ENCODE measurements at places on chromosomes 6 and 20.

GRCh38 chr20:45328451-45328850 lies 19.8 kb downstream of the SDC4 start:
- no peak for DNase-seq

DNA sequence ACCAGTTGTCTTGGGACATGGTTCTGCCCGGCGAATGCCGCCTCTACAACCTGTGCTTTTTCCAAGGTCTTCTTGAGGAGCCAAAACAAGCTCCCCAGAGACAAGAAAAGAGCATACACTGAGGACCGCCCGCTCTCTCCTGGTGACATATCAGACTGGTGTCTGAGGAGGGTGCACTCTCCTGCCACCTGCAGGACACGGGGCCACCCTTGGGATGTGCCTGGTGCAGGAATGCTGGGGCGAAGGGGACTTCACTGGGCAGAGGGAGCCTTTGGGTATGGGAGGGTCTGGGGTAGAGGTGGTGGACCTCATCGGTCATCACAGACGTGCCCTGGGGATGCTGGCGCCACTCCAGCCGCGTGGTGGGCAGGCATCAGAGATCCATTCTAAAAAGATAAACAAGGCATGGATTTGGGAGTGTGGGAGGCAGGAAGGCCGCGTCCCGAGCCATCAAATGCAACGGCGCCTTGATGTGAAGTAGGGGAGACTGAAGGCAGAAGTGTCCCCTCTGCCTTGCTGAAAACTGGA lies 163.3 kb downstream of the CD83 start:
- no peak for DNase-seq

GRCh38 chr20:17992847-17993513 lies 24.2 kb downstream of the MGME1 start:
- no peak for DNase-seq

GRCh38 chr6:46513533-46513932 lies 22.3 kb upstream of the RCAN2 start:
- DNase-seq = no peak

DNA sequence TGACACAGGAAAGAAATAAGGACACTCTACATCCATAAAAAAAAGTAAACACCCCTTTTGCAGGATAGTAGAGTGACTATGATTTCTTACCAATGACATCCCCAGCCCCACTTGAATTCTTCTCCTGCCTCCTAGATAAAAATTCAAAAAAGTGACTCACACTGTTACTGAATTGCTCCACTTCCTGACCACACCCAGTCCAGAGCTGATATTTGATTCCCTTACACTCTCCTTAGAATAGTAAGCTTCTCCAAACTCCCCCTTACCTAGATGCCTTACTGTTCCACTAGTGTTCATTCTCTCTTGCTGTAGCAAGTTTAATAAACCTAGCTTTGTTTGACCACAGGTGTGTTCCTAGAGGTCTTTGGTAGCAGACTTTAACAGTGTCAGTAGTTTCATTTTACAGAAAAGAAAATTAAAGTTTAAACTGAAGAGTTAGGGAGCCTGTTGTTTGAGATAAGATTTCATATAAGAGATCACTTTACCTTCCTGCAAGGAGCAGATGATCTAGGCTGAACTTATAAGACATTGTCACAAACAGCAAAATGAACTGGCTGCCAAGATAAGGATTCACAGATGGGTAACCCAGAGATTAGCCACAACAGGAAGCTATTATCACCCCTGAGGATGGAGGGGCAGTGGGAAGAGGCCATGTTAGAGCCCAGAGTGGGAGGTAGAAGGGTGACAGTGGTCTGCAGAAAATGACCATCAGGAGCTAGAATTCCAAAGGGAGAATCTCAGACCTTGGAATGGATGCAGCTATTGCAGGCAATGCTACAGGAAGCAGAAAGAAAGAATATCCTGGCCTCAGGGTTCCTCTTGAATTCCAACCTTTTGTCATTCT lies 28.4 kb upstream of the BTN3A2 start:
- no peak for DNase-seq

- no peak for DNase-seq
Measured at GRCh38 chr20:32079655-32080109, 27.6 kb downstream of the HCK start.

DNA sequence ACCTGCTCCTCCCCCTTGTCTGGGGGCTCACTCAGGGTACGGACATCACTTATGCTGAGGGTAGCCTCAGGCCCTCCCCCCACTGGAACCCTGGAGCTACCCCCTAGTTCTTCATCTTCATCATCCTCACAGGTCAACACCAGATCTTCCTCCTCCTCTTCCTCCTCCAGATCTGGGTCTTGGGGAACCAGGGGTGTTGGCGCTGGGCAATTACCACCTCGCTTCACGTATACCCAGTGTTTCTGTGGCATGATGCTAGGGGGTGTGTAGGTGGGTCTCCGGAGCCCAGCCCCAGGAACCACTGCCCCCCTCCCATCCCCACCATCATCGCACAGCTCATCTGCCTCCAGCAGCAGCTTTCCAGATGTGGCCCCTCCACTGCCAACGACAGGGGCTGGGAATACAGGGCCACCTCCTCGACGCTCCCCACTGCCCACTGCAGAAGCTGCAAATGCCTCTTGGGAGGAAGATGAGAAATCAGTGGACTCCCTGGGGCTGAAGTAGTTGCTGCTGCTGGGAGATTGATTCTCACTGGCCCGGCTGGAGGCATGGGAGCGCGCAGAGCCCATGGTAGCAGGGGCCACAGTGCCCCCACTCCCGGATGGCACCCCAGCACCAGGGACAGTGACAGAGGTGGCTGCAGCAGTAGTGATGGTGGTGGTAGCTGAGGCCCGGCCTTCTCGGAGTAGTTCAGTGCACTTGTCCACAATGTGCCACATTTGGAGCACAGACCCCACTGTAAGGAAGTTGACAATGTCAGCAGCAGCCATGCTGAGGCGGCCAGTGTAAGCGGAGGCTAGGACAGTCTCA lies 1.5 kb downstream of the ZBTB22 start:
- DNase-seq = no peak
